ENCODE measurements at places on chromosomes 2 and 18.

- DNase-seq: no peak
Observed at GRCh38 chr18:59823596-59824195, 76.1 kb upstream of the PMAIP1 start.

DNA sequence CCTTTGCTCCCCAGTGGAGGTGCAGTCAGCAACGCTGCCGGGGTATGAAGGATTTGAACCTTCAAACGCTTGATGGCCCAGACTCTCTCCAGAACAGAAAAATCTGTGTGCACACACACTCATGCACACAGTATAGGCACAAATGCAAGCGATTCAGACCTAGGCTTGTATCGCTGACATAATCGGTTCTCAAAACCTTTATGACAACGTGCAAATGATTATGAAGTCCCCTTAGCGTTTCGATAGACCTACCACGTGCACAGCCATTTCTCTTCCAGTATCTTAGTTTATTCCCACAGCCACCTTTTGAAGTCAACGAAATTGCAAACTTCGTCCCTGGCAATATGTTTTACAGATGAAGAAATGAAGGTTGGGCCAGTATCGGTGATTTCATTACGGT lies 138.9 kb upstream of the MYCN start:
- no peak for DNase-seq

DNA sequence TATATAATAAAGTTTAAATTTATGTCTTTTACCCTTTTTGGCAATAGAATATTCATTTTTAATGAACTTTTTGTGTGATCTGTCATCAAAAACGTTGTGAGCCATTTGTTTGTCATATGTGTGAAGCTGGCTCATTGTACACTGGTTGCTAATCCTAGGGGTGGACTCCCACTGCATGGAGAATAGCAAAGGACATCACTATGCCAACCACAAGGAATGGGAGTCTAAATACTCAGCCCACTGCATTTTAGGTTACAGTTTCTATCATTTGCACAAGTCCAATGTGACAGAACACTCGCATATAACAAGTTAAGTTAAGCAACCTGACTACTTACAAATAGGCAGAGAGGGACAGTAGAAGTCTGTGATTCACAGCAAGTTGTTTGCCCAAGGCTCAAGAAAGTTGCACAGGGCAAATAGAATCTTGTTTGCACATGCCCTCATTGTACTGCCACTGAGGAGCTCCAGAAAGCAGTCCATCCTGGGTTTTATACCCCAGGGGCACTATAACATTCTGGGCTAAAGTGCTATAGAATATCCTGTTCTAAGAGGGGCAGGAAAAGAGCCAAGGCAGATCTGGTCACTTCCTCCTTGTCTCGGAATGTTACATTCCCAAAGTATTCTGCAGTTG lies 545.9 kb upstream of the GCFC2 start:
- no peak for DNase-seq

GRCh38 chr2:239532859-239533258 lies 132.0 kb upstream of the HDAC4 start:
- DNase-seq: no peak

DNA sequence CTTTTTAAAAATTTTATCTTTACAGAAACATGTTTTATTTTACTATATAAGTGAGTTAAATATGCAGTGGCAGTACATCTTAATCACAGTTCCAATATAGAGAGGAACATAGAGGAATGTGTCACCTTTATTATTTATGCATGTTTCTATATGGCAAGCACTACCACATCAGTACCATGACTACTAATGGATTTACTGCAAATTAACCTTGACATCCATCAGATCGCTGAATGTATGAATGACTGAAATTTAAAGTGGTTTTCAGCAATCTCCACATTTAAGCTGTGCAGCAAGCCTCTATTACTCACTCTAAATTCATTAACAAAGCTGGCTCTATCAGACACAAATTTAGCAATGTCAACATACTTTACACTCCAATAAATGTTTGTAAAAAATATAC lies 790.6 kb downstream of the NRXN1 start:
- no peak for DNase-seq

DNA sequence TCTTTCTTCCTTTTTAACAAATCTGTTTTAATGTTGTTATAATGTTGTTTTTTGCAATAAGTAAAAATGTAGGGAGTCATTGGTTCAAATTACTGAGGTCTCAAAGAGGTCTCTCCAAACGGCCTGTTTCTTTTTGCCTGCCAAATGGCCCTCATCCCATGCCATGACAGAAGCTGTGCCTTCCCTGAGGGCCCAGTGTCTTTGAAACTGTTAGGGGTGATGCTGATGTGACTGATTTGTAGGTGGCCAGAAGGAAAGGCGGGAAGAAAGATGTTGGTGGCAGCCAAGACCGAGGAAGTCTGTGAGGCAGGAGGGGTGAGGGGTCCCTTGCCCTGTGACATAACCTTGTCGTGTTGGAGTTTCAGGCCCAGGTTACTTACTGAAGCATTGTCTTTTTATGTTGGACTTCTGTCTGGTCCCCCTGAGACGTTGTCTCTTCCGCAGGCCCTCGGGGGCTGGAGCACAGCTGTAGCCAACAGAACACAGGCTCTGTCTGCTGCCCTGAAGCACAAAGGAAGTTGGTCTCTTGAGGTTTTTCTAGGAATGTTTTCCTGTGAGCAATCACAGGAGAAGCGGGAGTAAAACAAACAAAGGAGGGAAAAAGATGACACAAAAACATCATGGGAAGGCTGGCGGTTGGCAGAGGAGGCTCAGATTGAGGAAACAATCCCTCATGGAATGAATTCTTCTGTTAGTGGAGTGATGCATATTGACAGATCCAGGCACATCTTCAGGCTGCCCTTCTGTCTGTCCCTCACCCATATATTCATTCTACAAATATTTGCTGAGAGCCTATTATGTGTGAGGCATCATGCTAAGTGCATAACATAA lies 4.9 kb upstream of the ST3GAL5 start:
- DNase-seq: no peak

- DNase-seq: peak; percentile 70
Observed at GRCh38 chr2:191304939-191305875, 60.0 kb downstream of the MYO1B start.

GRCh38 chr2:11680182-11680900 lies 10.3 kb upstream of the NTSR2 start:
- no peak for DNase-seq

DNA sequence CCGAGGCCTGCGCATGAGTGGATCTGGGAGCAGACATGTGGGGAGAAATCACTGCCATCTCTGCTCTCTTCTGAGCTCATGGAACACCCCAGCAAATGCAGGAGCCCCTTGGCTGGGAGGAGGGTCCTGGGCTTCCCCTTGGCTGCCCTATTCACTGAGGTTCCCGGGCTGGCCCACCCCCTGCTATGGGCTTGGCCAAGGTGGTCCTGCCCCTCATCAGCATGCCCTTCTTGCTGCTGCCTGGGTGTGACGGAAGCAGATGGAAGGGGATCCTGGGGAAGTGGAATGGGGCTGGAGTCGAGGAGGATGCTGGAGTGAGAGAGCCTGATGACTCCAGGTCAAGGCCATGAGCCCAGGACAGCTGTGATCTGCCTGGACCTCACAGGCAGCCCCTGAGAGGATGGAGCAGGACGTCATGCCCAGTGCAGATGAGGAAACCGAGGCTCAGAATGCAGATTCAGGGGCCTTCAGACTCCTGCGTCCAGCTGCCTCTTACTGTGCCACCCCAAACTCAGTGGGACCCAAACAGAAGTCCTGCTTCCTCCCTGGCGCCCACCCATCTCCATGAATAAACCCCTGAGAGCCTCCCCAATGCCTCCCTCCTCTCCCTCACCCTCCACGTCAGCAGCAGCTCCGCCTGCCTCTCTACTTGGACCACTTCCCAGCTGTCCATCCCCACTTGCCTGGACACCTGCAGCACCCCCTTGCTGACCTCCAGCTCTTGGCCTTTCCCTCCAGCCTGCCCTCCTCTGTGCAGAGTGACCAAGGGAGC lies 4.0 kb downstream of the SNED1 start:
- no peak for DNase-seq

DNA sequence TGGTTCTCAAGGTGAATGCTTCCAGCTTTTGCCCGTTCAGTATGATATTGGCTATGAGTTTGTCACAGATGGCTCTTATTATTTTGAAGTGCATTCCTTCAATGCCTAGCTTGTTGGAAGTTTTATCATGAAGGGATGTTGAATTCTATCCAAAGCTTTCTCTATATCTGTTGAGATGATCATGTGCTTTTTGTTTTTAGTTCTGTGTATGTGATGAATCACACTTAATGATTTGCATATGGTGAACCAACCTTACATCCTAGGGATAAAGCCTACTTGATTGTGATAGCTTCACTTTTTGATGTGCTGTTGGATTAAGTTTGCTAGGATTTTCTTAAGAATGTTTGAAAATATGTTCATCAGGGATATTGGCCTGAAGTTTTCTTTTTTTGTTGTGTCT lies 112.1 kb downstream of the MBD2 start:
- no peak for DNase-seq

DNA sequence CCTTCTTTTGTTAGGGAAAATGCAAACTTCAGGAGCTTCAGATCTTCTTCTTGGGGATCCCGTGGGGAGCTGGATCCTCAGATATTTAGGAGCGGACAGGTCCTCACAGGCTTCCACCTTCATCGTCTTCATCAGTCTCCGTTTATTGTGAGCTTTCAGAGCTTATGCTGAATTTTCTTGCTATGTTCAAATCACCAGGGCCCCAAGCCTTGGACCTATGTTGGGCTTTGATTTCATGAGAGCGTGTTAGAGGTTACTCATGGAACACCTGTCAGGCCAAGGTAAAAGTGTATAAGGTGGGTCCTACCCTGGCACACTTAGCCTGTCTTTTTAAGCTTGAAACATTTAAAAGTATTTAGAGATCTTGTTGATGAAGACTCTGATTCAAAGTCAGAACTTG lies 212.9 kb downstream of the FAM210A start:
- no peak for DNase-seq

DNA sequence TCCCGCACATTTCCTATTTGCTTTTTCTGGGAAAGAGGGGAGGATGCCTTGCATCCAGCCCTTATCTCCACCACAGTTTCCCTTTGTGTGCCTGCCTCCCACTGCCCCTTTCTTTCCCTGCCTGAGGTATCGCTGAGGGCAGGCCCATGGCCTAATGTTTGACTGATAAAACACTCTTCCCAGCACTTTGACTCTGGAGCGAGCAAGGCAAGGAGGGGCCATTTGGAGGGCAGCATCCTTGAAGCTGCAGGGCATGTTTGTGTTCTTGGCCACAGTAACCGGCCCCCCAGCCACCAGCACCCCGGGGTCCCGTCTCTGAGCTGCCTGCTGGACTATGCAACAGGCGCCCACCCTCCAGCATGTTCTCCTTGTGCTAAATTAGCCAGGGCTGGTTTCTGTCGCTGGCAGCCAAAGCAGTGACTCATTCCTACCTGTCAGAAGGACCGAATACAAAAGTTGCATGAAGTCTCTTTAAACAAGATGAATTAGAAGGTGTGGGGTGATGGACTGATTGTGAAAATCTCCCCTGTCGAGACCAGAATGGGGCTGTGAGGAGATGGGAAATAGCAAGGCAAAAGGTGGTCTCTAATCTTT lies 50.7 kb downstream of the BCL2L11 start:
- no peak for DNase-seq

- DNase-seq: no peak
Observed at GRCh38 chr2:105237045-105237765, 4.3 kb upstream of the GPR45 start.

DNA sequence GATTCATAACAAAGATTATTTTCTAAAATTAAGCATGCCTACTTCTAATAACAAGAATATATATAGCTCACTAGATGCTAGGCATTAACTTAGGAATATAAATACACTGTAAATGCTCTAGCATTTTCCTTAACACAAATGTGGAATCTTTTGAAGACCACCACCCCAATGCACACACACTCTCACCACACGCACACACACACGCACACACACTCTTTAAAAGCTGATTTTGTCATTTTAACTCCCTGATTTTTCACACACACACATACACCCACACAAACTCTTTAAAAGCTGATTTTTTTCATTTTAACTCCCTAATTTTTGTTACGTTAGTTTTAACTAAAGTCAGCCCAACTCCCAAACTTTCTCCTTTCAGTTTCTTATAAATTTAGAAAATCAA lies 3.0 kb downstream of the COL5A2 start:
- DNase-seq: no peak

DNA sequence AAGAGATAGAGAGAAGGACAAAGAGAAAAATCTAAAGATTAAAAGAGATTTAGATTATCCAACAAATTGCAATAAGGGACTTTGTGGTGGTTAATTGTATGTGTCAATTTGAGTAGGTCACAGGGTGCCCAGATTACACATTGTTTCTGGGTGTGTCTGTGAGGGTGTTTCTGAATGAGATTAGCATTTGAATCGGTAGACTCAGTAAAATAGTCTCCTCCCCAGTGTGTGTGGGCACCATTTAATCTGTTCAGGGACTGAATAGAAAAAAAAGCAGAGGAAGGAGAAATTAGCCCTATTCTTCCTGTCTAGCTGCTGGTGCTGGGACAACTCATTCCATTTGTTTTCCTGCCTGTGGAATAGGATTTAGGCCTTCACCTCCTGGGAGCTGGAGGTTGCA lies 339.8 kb upstream of the EPHA4 start:
- no peak for DNase-seq

Measured in NCI-H524 treated with DMSO at 0.1 percent for 48 hours (cell line).